ENCODE measurements at places on chromosomes 1 and 21. TPM values are rescaled to one million over a fixed set of nuclear protein-coding genes. Genes with fewer than 3 reads are reported as not detected.

OR2G3 gene
- total RNA-seq, result not detected

CD1E gene
- not detected for total RNA-seq

C1QB gene
- total RNA-seq, result not detected

RNF223 gene
- not detected for total RNA-seq

SIK1 gene
- total RNA-seq, result 15.7 TPM

PADI2 gene
- not detected for total RNA-seq

HSD3B2 gene
- not detected for total RNA-seq

RAD54L gene
- 2.0 TPM for total RNA-seq

ASCL5 gene
- total RNA-seq, result not detected
